Left ventricle myocardium inferior (tissue), 1 donor: ENCODE measurements at places on chromosomes 5 and 9. TPM values are rescaled to one million over a fixed set of nuclear protein-coding genes. Genes with fewer than 3 reads are reported as not detected.
A peak's percentile ranks its signal among the peaks of the same experiment; 100 is the strongest.

GRIA1 gene
- total RNA-seq: 0.14 TPM

DNA sequence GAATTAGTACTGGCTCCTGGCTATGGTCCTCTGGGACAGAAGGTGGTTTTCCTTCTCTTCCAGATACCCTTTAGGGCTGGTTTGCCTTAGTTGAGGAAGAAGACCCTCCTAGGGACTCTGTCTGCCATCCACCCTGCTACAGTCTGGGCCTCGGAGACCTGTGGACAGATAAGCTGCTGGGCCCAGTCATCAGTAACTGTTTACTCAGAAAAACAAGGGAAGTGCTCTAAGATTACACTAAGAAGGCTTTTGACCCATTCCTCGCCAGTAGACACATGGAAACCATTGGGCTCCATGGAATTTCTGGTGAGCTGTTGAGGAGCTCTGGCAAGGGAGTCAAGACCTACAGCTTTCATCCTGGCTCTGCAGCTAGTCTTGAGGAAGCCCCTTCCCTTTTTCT is 31.2 kb downstream of the LARP1 start:
- peaks cover 9% of the 10 kb centered on the region for H3K36me3 ChIP-seq
- peak overlapping the region; percentile 27 for H3K27ac ChIP-seq
- H3K4me1 ChIP-seq: peaks cover 78% of the 10 kb centered on the region
- H3K27me3 ChIP-seq: no peaks in the 10 kb centered on the region
- no peak overlapping the region for H3K4me3 ChIP-seq

SLC36A2 gene
- 0.16 TPM for total RNA-seq

DNA sequence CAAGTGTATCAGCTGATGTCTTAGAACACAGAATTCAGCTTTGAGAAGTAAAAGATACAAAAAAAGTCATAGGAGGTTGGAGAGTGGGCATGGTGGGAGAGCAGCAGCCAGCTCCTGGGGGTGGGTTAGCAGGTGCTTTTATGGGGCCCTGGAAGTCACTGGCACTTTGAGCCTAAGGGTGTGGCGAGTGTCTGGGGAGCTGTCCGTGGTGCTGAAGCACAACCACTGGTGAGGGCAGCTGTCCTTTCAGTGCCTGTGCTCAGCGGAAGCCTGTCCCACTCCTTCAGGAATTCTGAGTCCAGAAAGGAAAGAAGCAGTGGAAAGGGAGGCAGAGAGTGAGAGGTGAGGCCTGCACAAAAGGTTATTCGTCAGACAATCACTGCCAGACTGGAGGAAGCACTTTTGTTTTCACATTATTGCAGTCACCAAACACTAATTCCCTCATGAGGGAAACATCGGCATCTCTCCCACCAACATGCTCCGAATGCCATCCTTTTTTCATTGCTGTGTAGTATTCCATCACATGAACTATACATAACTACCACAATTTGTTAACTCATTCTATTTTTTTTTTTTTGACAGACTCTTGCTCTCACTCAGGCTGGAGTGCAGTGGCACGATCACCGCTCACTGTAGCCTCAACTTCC is 59.4 kb upstream of the RAPGEF1 start:
- no peaks in the 10 kb centered on the region for H3K4me1 ChIP-seq
- H3K4me3 ChIP-seq: no peak overlapping the region
- H3K36me3 ChIP-seq: no peaks in the 10 kb centered on the region
- DNase-seq: peak; percentile 41

ZBTB43 gene
- total RNA-seq: 30.2 TPM

- no peak for DNase-seq
- H3K27ac ChIP-seq: no peak overlapping the region
- H3K4me3 ChIP-seq: no peak overlapping the region
- H3K36me3 ChIP-seq: no peaks in the 10 kb centered on the region
- H3K27me3 ChIP-seq: no peaks in the 10 kb centered on the region
Observed at GRCh38 chr5:79200573-79201183, 35.3 kb upstream of the JMY start.

- no peak overlapping the region for H3K4me3 ChIP-seq
- H3K27me3 ChIP-seq: no peaks in the 10 kb centered on the region
- H3K4me1 ChIP-seq: no peaks in the 10 kb centered on the region
- no peak for DNase-seq
- H3K36me3 ChIP-seq: no peaks in the 10 kb centered on the region
Observed at GRCh38 chr5:28766565-28767158, 1728.3 kb upstream of the CDH9 start.

MUSK gene
- 1.5 TPM for total RNA-seq

DNA sequence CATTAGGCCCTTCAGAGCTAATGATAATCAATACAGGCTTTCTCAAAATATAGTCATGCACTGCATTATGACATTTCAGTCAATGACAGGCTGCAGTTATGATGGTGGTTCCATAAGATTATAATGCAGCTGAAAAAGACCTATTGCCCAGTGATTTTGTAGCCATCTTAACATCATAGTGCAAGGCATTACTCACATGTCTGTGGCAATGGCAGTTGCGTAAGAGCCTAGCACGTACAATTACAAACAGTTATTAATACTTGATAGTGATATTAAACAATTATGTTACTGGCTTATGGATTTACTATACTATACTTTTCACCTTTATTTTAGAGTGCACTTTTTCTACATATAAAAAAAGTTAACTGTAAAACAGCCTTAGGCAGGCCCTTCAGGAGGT is 214.8 kb downstream of the ISL1 start:
- H3K4me3 ChIP-seq: no peak overlapping the region
- H3K4me1 ChIP-seq: no peaks in the 10 kb centered on the region
- no peak for DNase-seq
- no peaks in the 10 kb centered on the region for H3K27me3 ChIP-seq
- no peak overlapping the region for H3K27ac ChIP-seq
- no peaks in the 10 kb centered on the region for H3K36me3 ChIP-seq

GRCh38 chr9:131840751-131841702 is 101.2 kb upstream of the RAPGEF1 start:
- H3K27me3 ChIP-seq: peaks cover 47% of the 10 kb centered on the region
- no peak overlapping the region for H3K27ac ChIP-seq
- no peaks in the 10 kb centered on the region for H3K4me1 ChIP-seq
- H3K36me3 ChIP-seq: no peaks in the 10 kb centered on the region
- H3K4me3 ChIP-seq: no peak overlapping the region

GRCh38 chr5:172188893-172189692 is 1.1 kb upstream of the STK10 start:
- DNase-seq: no peak
- no peaks in the 10 kb centered on the region for H3K36me3 ChIP-seq
- peaks cover 37% of the 10 kb centered on the region for H3K4me1 ChIP-seq
- H3K27me3 ChIP-seq: no peaks in the 10 kb centered on the region

- H3K27ac ChIP-seq: no peak overlapping the region
- no peaks in the 10 kb centered on the region for H3K27me3 ChIP-seq
Observed at GRCh38 chr5:160306696-160307095, 5.7 kb downstream of the CCNJL start.

GRCh38 chr9:93121316-93122241 is 12.5 kb downstream of the NINJ1 start:
- H3K27me3 ChIP-seq: no peaks in the 10 kb centered on the region
- peaks cover 28% of the 10 kb centered on the region for H3K4me1 ChIP-seq
- H3K4me3 ChIP-seq: no peak overlapping the region
- peak; percentile 13 for DNase-seq
- H3K36me3 ChIP-seq: peaks cover 46% of the 10 kb centered on the region
- H3K27ac ChIP-seq: no peak overlapping the region

- H3K4me1 ChIP-seq: peaks cover 74% of the 10 kb centered on the region
- H3K27ac ChIP-seq: peak overlapping the region; percentile 47
- H3K36me3 ChIP-seq: peaks cover 4% of the 10 kb centered on the region
- H3K27me3 ChIP-seq: no peaks in the 10 kb centered on the region
Observed at GRCh38 chr9:110059461-110059860, 148.5 kb downstream of the C9orf152 start.

GRCh38 chr9:134738869-134739659 is 97.5 kb downstream of the COL5A1 start:
- no peak overlapping the region for H3K4me3 ChIP-seq
- H3K27ac ChIP-seq: peak overlapping the region; percentile 42
- H3K27me3 ChIP-seq: no peaks in the 10 kb centered on the region
- DNase-seq: peak; percentile 79

DNA sequence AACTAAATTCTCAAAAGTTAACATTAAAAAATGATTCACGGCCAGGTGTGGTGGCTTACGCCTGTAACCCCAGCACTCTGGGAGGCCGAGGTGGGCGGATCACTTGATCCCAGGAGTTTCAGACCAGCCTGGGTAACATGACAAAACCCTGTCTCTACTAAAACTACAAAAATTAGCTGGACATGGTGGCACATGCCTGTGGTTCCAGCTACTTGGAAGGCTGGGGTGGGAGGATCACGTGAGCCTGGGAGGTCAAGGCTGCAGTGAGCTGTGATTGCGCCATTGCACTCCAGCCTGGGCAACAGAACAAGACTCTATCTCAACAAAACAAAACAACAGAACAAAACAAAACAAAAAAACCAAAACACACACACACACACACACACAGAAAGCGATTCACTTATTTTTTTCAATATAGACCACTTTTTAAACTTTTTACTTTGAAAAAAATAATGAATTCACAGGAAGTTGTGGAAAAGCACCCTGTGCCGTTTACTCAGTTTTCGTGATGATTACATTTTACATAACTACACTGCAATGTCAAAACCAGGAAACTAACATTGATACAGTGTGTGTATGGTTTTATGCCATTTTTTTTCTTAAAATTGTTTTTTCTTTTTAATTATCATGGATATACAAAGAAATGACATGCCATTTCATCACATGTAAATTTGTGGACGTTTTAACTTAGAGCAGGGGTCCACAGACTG is 73.7 kb downstream of the TENT4A start:
- no peaks in the 10 kb centered on the region for H3K36me3 ChIP-seq
- H3K4me1 ChIP-seq: no peaks in the 10 kb centered on the region
- peaks cover 40% of the 10 kb centered on the region for H3K27me3 ChIP-seq
- no peak for DNase-seq
- H3K4me3 ChIP-seq: no peak overlapping the region
